Esophagus mucosa (tissue), 1 donor: ENCODE measurements at places on chromosomes 2 and 18.

DNA sequence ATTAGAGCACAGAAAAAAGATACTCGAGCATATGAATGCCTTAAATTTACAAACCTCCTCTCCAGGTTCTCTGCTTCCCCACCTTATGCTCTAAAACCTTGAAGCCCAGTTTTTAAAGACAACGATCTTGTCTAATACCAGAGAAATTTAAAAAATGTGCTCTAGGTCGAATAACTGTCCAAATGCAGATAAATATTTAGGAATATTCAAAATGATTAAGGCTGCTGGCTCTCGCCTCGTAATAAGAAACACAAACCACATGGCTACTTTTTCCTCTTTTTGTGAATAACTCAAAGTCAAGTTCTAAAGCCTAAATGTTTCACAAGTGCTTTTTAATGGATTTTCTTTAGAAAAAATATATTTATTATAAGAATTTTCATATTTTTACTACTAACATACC, 101.3 kb downstream of the SATB2 start:
- ATAC-seq: no peak

- ATAC-seq: no peak
Measured at GRCh38 chr2:233468047-233468740, 98.4 kb downstream of the USP40 start.

DNA sequence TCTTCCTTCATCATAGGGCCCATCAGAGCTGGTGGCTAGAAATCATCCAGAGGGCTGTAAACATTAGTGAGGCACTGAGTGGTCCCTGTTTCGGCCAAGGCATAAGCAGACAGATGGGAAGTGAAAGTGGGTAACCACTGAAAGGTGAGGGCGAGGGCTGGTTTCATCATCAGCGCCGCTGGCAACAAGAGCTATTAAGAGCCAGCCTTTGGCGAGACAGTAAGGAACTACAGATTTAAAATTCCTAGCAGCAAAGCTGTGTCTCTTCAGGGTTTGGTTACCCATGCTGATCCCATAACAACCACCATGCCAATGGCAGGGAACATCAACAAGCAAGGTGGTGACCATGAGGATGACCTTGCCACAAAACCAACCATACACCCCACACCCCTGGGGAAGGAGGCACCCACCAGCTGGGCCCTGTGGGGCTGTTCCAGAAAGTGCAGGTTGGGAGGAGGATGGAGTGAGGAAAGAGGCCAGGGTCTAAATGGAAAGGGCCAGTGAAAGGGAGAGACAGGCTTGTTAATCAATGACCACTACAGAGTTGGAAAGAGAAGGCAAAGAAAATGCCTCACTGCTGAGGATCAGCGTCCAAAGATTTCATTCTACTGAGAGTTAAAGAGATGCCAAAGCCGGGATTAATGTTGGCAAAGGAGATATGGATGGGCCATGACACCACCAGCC, 9.0 kb upstream of the SLC20A1 start:
- ATAC-seq: no peak

DNA sequence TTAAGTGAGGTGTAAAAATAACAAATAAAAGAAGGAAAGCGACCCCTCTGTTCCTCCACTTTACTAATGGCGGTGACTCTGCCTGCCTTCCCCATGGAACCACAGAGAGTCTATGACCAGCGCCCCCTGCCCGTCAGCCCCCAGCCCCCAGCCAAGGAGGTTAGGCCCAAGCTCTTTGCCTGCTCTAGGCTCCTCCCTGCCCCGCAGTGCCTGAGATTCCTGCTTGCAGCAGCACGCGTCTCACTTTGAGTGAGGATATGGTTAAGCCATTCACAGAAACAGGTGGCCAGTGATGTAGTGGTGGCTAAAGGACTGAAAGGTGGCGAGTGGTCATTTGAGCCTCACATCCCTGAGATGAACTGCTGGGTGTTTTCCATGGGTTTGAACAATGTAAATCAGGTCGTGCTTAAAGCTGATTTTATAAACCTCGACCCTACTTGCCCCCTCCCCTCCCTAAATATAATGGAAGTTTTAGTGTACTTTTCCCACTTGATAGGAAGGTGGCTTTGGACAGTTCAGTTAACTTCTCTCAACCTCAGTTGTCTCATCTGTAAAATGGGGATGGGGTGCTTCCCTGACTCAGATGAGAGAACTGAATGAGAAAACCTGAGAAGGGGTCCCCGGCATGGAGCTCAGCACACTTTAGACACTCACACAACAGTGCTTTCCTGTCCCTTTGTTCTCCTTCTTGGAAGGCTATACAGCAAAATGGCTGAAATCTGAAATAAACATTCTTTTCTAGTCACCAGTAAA, 46.5 kb downstream of the IL1RL2 start:
- no peak for ATAC-seq

- no peak for ATAC-seq
Measured at GRCh38 chr18:54235871-54236270, 11.4 kb upstream of the MBD2 start.

DNA sequence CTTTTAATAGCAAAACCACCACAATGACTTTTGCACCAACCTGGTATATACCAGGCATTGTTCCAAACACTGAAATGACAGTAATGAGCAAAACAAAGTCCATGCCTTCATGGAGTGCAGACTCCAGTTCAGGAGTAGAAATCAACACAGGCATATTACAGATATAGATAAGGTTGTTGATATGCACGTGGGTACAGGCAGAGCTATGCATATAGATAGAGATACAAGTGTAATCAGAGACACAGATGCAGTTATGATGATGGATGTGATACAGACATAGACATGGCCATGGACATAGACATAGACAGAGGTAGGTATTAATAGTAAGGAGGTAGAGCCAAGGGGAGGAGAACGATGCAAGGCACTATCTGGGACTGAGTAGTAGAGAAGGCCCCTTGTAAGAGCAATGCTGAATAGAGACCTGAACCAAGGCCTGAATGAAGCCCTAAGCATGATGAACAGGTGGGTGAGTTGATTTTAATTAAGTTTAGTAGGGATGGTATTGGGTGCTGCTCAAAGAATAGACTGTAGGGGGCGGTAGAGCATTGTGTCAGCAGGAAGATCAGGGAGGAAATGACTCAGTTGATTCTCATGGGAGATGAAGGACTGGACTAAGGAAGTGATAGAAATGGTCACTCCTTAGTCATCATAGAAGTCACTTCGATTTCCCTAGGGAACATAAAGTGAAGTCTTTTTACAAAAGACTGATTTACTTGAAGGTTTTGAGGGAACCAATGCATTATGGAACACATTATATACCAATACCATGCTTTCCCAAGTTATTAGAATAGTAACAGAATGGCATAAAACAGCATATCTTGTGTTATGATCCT, 39.4 kb downstream of the CMPK2 start:
- peak; percentile 95 for ATAC-seq

DNA sequence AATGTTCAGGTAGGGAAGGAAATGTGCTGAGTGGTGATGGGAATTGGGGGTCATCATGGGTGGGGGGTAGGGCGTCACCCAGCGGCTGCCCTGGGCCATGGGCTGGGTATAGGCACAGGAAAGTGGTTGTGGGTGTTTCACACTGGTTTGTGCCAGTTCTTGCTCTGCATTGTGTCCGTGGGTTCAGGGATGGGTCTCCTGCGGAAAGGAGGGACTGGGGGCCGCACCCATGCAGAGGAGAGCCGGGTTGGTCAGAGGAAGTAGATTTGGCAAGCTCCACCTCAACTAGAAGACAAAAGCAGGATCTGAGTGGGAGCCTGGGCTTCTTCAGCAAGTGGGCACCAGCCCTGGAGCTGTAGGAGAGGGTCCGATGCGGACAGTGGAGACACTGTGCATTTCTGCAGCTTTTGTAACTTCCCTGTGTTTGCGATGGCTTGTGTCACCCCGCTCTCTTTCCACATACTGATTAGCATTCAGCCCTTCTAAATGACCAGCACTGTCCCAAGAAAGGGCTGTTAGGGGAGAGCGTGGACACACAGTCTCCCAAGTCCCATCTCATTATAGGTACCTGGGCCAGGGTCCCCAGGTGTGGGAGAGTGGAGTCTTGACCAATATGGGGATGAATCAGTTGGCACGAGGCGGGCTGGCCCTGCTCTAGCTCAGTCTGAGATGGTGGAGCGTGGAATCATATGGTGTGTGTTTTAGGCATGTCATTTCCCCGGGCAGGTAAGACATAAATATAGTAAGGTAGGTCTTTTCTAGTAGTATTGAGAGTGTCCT, 67.2 kb downstream of the LRRFIP1 start:
- peak; percentile 20 for ATAC-seq

GRCh38 chr18:74331404-74331803, 15.8 kb downstream of the C18orf63 start:
- ATAC-seq: no peak

- ATAC-seq: no peak
Measured at GRCh38 chr2:46065152-46065551, 232.1 kb upstream of the EPAS1 start.

- ATAC-seq: no peak
Measured at GRCh38 chr18:9870431-9871008, 15.3 kb upstream of the TXNDC2 start.
